ENCODE measurements at places on chromosomes 3 and 15.

DNA sequence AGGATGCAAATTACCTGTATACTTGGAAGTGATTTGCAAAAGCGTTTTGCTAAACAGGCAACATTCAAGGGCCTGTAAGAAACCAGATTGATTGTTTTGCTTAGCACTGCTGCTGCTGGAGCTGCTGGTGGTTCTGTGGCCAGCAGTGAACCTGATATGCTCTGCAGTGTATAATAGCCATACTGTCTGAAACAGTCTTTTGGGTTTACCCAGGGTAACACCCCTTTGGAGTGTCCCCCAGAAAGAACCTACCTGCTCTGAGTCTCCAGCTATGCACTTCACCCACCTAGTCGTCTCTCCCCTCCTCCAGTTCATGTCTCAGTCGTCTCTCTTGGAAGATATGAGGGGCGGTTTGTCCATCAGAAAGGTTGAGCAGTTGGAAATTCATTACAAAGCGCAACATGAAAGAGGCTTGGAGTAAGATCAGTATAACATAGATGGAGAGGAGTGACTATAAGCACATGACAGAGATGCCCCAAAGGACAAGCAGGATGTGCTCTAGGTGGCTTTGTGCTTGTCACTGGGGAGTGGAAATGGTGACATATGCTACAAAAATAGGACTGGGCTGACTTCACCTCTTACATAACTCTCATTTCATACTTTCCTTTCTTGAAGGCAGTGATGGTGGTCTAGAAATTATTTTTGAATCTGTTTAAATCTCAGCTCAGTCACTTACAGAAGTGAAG, 3.8 kb downstream of the MKRN2 start:
- DNase-seq = no peak

GRCh38 chr3:4807381-4808280, 171.6 kb upstream of the BHLHE40 start:
- no peak for DNase-seq

- DNase-seq = no peak
These were observed 72.1 kb upstream of the EOMES start for GRCh38 chr3:27794211-27794610.

DNA sequence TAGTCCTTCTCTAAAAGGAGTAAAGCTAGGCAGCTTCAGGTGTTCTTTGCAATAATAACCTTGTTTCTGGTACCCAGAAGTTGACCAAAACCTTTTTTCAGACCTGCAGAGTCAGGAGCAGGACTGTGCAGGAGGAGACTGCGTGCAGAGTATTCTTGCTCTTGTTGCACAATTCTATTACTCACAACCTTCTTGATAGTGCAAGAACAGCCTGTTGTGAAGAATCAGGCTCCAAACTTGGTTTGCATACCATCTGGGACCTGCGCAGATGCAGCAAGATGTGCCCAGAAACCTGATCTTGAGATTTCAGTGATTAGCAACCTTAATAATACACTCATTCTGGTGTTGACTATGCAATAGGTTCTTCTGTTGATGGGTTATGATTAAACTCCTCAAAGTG, 111.9 kb downstream of the ATG7 start:
- no peak for DNase-seq

GRCh38 chr15:55387027-55387426, 21.1 kb downstream of the CCPG1 start:
- no peak for DNase-seq

- no peak for DNase-seq
These were observed 37.6 kb downstream of the PTPN23 start for GRCh38 chr3:47418167-47419082.

GRCh38 chr15:80977627-80978036, 12.0 kb downstream of the MESD start:
- DNase-seq = no peak

All from activated naive CD4-positive, alpha-beta T cell (primary cell).